ENCODE measurements at places on chromosomes 12 and 14.

- DNase-seq = no peak
Observed at GRCh38 chr12:2248901-2249381, 196.2 kb downstream of the CACNA1C start.

- no peak for DNase-seq
Observed at GRCh38 chr12:123427036-123427769, 9.3 kb downstream of the RILPL2 start.

GRCh38 chr12:116236976-116237375 is 40.5 kb downstream of the MED13L start:
- no peak for DNase-seq

GRCh38 chr14:39957987-39958386 is 525.8 kb upstream of the FBXO33 start:
- no peak for DNase-seq

- no peak for DNase-seq
Observed at GRCh38 chr14:76698631-76699030, 62.6 kb upstream of the VASH1 start.

- DNase-seq = no peak
Observed at GRCh38 chr14:72577521-72577920, 316.4 kb downstream of the DPF3 start.

- DNase-seq = no peak
Observed at GRCh38 chr14:59246566-59246965, 58.1 kb downstream of the DAAM1 start.

DNA sequence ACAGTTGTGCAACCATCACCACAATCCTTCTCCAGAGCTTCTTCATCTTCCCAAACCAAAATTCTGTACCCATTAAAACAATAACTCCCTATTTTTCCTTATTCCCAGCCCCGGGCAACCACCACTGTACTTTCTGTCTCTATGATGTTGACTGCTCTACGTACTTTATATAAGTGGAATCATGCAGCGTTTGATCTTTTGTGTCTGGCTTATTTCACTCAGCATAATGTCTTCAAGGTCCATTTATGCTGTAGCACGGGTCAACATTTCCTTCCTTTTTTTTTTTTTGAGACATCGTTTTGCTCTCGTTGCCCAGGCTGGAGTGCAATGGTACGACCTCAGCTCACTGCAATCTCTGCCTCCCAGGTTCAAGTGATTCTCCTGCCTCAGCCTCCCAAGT is 162.7 kb upstream of the GSC start:
- no peak for DNase-seq

- DNase-seq = no peak
Observed at GRCh38 chr12:76057326-76057725, 25.8 kb upstream of the PHLDA1 start.

DNA sequence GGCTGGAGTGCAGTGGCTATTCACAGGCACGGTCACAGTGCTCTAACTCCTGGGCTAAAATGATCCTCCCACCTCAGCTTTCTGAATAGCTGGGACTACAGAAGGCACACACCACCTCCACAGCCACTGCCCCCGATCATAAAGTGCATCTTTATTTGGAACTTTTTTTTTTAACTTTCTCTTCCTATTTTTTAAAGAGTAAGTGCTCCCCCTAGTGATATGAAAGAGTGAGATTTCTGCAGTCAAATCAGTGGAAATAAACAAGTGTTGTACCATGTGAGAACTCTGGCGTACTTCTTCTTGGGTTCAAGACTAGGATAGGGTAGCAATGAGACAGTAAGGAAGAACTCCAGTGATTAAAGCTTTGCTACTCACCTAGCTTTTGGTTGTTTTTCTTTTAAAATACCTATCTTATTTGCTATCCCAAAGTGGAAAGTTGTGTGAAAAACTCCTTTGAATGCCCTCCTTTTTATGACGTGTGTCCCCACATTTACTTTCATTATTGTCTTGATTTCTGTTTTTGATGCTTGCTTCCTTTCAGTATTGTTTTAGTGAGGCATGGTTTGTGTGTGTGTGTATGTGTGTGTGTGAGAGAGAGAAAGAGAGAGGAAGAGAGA is 6.6 kb downstream of the PPP4R4 start:
- DNase-seq = no peak

DNA sequence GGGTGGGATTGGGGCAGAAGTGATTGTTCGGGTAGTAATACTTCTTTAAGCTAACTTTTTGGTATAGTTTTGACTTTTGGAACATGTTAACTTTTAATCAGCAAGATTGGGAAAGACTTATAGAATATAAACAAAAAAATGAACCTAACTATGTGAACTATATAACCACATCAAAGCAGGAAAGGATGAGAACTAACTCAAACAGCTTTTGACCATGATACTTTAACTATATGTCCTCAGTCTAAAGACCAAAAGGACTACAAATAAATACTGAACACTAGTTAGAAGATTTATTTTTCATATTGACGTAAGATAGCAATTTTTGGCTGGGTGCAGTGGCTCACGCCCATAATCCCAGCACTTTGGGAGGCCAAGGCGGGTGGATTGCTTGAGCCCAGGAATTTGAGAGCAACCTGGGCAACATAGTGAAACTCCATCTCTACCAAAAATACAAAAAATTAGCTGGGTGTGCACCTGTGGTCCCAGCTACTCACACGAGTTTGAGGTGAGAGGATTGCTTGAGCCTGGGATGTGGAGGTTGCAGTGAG is 108.5 kb upstream of the ATF1 start:
- no peak for DNase-seq

DNA sequence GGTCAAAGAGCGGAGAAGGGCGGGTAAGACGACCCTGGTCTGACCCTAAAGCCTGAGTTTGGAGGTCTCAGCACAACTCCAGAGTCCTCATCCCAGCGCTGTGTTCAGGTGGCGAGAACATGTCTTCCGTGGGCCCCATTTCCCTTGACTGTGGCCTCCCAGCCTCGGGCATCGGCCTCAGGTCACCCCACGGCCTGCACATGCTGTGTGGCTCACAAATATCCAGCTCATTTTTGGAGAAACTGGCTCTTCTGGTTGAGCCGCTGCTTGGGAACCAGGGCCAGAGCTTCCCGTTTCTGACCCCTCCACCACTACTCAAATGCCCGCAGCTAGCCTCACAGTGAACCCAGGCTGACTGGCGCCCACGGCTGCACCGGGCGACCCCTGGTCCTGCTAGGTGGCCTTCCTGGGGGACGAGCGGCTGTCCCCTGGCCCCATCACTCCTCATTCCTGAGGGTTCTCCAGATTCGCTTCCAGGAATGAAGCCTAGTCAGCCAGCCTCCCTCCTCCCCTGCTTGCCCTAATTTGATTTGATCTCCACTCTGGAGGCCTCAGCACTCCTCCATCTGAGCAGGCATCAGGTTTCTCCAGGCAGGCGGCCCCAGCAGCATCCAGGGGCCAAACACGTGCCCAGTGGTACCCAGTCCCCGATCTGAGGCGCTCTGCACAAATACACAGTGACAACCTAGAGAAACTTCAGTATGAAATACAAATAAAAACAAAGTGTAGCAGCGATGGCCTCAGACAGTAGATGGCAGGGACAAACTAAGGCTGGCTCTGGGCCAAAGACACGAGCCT is 4.7 kb downstream of the P2RX2 start:
- DNase-seq = no peak

DNA sequence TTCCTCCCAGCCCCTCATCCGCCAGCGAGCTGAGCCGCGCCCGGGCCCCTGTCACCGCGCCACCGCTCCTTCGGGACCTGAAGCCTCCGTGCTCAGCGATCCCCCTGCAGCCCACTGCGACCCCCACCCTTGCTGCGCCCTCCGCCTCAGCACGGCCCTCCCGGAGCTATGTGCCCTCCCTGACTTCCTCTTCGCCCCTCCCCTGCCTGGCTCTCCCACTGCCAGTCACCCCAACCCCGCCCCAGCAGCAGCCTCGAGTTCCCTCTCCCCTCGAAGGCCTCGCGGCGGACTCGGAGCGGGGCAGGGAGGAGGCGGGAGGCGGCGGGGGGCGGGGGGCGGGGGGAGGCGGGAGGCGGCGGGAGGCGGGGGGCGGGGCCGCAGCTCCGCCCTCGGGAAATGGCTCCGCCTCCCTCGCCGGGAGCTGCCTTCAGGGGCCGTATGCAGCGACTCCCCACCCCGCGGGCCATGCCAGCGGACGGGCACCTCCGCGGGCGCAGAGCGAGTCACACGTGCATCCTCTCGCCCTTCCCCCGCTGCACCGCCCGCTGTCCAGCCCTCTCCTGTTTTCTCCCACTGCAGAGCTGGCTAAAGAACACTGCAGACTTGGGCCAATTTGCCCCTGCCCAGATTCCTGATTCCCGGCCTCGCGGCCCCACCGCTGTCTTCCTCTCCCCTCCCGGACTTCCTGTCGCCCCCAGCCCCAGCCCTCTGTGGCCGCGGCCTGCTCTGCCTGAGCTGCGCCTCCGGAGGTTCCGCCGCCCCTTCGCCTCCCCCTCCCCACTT is 29.1 kb upstream of the ADIPOR2 start:
- DNase-seq = peak; percentile 29

GRCh38 chr12:118136559-118137003 is 657 bp downstream of the PEBP1 start:
- no peak for DNase-seq

- no peak for DNase-seq
Observed at GRCh38 chr12:2884810-2885209, 5.9 kb upstream of the TULP3 start.

- DNase-seq = no peak
Observed at GRCh38 chr14:87160989-87161388, 832.0 kb downstream of the GALC start.

DNA sequence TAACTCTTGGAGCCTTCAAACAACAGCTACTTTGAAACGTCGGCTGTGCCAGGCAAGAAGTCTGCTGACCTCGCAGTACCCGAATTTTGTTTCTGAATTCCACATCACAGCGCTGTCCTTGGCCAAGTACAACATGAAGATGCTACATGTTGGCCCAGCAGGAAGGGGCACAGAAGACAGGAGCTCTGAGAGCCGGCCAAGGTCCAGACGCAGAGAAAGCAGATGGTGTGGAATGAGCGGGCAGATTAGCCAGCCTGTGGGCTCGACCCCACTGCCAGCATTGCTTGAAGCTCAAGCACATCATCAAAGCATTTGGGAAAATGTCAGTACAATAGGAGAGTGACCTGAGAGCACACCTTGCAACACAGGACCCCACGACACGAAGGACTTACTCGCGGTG is 64.5 kb downstream of the FZD10 start:
- DNase-seq = no peak

DNA sequence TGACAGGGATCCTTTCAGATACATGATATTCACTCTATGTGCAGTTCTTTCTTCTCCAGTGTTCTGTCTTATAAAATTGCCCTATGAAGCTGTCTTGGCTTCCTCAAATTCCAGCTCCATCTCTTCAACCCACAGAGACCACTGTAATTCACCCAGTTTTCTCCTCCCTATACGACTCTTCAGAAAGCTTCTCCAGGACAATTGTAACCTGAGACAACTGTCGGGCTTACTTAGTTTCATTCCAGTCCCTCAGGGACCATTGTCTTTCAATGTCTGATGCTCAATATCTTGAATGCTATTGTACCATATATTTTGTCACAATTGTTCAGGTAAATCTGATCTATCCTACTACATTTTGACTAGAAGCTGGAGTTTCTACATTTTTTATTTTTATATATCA is 345.3 kb downstream of the RPL10L start:
- no peak for DNase-seq

DNA sequence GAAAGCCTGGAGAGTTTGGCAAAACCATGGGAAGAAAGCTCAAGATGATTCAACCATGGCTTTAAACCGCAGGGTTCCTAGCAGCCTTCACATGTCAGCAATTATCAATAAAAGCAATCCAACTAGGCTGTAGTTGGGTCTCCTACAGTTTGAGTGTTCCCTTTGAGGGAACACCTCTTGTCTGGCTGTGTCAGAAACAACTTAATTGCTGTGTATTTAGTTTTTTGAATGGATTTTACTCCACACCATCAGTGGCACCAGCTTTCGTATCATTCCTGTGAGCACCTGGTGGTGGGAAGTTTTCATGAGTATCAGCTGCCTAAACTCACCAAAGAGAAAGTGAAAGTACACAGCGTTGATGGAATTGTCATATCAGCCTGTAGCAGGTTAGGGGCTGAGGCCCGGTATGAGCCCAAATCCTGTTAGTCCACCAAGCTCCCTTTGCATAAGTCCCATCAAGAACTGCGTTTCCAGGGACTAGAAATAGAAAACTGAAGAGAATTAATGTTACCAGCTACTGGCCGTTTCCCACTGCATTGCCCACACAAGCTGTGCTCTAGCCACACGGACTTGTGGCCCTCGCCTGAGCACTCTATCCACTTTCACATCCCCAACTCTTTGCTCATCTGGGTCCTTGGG is 10.9 kb upstream of the IL26 start:
- no peak for DNase-seq

All from brain pericyte (primary cell).